ENCODE measurements at places on chromosomes 6 and 20. TPM values are rescaled to one million over a fixed set of nuclear protein-coding genes. Genes with fewer than 3 reads are reported as not detected.

RUNX2 gene
- total RNA-seq = 11.8 TPM

TMEM217 gene
- total RNA-seq = 0.40 TPM

DNA sequence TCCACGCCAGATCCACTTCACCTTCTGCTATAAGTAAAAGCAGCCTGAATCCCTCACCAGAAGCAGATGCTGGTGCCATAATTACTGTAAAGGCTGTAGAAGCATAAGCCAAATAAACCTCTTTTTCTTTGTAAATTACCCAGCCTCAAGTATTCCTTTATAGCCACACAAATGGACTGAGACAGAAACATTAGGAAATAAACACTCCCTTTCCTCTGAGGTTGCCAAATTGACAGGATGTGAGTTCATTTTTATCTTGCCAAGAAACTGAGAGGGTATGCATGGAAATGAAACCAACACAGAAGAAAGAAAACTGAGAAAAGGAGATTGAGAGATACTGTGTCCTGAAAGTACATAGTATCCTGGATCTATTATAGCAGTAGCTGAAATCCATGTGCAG, 481.2 kb downstream of the HAO1 start:
- DNase-seq = no peak

ENPP5 gene
- total RNA-seq = 2.5 TPM

BTNL2 gene
- not detected for total RNA-seq

DNA sequence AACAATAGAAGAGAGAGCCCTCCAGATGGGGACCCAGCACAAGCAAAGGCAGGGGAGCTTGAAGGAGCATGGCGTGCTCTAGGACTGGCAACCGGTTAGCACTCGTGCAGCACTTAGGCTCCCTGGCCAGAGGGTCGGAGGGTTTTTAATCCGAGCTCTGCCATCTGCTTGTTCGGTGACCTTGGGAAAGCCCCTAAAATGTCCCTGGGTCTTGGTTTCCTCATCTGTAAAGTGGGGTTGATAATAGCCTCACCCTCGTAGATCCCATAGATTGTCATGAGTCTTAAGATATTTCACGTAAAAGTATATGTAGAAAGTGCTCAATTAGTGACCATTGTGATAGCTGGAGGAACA, 16.6 kb upstream of the HCK start:
- DNase-seq = no peak
